ENCODE measurements at places on chromosomes 12 and 14. TPM values are rescaled to one million over a fixed set of nuclear protein-coding genes. Genes with fewer than 3 reads are reported as not detected.

GRCh38 chr12:94803939-94804338, 153.6 kb upstream of the TMCC3 start:
- no peak for DNase-seq

GRCh38 chr12:22082190-22082701, 36.2 kb downstream of the CMAS start:
- no peak for DNase-seq

- no peak for DNase-seq
Measured at GRCh38 chr12:39553476-39553875, 66.1 kb downstream of the ABCD2 start.

GRCh38 chr14:84749191-84749955, 780.6 kb upstream of the FLRT2 start:
- DNase-seq, result no peak

DNA sequence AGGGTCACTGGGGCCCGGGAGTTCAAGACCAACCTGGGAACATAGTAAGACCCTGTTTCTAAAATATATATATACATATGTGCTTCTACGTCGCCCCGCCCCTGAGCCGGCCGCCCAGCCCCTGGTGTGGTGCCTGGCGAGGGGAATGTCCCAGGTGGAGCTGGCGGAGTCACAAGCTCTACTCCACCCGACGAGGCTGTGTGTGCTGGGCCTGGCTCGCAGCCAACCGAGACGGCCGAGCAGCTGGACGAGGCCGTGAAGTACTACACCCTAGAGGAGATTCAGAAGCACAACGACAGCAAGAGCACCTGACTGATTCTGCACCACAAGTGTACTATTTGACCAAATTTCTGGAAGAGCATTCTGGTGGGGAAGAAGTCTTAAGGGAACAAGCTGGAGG, 22.1 kb upstream of the ITPK1 start:
- DNase-seq, result peak; percentile 81

GRCh38 chr14:21068521-21069387, 1.4 kb upstream of the ARHGEF40 start:
- peak; percentile 79 for DNase-seq

RTN1 gene
- polyA plus RNA-seq, result 1.1 TPM

RNASE1 gene
- 290 TPM for polyA plus RNA-seq

CDCA3 gene
- polyA plus RNA-seq, result 0.50 TPM
